ENCODE measurements at places on chromosomes 11 and 22.

DNA sequence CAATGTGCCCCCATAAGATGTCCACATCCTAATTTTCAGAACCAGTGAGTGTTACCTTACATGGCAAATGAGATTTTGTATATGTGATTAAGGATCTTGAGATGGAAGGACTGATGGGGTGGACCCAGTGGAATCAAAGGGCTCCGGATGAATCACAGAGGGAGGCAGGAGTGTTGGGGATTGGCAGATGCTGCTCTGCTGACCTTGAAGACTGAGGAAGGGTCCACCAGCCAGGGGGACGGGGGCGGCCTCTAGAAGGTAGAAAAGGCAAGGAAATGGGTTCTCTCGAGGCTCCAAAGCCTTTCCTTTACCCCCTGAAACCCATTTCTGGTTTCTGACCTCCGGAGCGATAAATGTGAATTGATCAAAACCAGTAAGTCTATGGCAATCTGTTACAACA lies 18.8 kb downstream of the TMEM218 start:
- no peak for DNase-seq

- no peak for DNase-seq
Observed at GRCh38 chr11:8720352-8720751, 37.8 kb downstream of the RPL27A start.

DNA sequence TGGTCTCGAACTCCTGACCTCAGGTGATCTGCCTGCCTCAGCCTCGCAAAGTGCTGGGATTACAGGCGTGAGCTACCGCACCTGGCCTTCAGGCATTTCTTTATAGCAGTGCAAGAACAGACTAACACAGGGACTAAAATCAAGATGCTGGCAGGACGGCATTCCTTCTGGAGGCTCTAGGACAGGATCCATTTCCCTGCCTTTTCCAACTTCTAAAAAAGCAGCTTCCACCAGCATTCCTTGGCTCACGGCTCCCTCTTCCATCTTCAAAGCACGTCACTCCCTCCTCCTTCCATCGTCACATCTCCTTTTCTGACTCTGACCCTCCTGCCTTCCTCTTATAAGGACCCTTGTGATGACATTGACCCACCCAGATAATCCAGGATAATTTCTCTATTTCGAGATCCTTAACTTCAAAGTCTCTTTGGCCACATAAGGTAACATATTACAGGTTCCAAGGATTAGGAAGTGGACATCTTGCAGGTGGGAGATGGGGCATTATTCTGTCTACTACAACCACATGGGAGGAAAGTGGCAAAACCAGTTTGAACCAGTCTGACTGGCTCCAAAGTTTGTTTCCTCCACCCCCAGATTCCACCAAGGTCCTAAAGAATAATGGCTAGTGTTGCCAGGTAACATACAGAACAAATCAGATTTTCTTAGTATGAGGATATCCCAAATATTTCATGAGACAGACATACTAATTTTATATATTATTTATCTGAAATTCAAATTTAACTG lies 172.5 kb downstream of the MN1 start:
- no peak for DNase-seq

GRCh38 chr22:30036656-30037055 lies 43.6 kb upstream of the HORMAD2 start:
- DNase-seq, result no peak

DNA sequence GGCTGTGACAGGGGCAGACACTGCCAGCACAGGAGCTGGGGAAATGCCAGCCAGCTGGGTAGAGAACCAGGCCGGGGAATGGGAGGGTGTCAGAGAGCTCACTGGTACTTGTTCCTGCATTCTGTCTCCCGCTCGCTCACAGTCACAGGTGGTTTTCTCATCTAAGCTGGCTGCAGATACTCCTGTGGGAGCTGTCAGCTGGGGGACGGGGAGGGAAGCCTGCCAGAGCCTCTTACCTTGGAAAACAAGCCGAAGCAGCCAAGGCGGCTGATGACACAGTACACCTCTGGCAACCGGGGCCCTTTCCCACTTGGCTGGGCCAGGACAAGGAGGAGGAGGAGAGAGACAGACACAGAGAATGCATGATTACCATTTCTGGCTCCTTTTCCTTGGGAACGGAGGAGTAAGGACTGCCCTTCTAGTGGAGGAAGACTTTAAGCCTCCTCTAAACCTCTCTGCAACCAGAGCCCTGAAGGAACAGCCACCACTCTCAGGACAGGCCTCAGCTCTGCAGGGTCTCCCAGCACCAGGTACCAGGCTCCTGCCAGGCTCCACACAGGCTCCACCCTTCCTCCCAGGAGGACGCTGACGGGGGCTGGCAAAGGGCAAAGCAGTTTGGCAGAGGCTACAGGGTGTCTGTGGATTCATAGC lies 25.1 kb downstream of the RPL27A start:
- no peak for DNase-seq

- DNase-seq, result no peak
Observed at GRCh38 chr11:119496997-119497396, 74.0 kb upstream of the THY1 start.

DNA sequence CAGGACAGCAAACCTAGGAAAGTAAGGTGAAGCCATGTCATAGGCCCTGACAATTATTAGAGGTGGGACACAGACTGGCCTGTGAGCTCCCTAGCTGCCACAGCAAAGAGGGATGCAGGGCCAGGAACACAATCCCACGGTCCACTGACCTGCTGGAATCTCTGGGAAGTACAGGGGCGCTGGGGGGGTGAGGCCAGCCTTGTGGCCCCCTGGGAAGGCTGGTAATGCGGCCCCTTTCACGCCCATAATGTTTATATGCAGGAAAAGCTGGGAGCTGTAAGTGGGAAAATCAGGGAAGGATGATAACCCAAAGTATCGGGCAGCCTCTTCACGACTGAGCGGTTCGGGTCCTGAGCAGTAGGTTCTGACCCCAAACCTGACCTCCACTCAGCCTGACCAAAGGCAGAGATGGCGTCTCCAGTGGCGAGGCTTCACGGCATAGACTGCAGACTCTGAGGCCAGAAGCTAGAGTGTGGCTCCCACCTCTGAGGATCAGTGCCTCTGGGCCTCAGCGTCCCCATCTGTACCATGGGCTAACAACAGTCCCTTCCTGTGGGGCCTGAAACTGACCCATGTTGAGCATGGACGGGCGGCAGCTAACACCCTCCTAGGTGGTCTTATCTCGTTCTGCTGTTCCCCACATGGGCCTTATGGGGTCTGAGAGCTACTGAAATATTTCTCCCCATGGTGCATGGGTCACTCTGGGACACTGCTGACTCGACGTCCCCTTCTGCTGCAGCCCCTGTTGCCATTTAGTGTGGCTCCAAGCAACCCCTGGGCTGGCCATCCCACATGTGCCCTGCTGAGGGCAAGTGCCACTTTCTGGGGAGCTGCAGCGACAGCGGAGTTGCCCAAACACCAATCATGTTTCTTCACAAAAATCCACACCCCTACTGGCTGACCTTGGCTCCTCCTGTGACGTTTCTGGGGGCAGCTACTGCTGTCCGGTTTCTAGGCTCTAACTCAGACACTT lies 101.8 kb downstream of the PHF21B start:
- DNase-seq, result no peak

- no peak for DNase-seq
Observed at GRCh38 chr11:109864151-109864661, 229.0 kb upstream of the ZC3H12C start.

DNA sequence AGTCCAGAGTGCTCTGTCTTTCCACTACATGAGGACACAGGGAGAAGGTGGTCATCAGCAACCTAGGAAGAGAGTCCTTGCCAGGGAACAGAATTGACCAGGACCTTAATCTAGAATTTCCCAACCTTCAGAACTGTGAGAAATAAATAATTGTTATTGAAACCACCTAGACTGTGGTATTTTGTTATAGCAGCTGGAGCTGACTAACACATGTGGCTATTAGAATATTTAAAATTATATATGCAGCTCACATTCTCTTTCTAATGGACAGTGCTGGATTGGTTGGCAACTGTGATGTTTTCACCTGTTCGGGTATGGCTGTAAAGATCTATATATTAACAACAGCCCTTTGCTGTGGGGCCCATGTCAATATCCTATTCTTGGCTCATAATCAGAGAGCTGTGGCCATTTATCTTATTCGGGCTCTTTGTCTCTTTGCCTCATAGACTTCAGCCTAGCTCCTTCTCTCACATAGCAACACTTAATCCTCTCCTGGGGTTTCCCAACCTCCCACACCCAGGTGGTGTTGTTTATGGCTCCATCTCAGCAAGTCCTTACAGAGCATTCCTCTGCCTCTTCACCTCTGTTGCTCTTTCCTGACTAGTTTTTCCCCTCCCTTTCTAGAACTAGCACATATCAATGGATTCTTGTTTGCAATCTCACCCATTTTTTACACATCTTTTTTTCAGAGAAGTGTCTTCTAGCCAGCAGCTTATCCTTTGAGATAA lies 46.4 kb upstream of the AMOTL1 start:
- DNase-seq, result no peak

DNA sequence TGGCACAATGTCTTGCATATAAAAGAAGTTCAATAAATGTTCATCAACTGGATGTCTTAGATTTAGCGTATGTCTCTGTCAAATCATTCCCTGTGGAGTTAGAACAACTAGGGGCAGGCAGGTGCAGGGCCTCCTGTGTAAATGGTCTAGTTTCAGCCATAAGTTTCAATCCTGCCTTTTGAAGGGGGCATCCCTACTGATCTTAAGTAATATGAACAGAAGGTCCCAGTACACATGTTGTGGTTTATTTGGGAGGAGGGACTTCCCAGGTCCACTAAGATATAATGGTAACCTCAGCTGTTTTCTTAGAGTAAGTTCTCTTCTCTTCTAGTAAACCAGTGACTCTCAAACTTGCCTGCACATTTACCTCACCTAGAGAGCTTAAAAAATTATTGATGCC lies 19.8 kb downstream of the TTC12 start:
- DNase-seq, result no peak

DNA sequence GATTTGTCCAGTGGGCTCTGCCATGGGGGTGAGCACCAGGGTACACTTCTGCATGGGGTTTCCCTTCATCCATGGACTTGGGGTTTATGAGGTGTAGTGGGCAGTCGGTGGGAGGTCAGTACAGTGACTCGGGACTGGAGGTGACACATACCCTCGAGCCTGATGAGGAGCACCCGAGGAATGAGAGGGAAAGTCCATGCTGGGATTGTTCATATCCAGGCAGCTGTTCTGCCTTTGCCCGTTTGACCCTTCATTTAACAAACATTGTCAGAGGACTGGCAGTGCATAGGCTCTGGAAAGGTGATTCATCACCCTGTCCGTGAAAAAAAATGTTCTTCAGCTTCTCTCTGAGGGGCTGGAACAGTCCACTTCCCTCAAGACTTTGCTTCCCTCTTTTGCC lies 2.7 kb downstream of the NAV2 start:
- DNase-seq, result peak; percentile 72

All from SJSA1 (cell line).